DMS79 (cell line): ENCODE measurements at places on chromosomes 3 and 15.
A peak's percentile ranks its signal among the peaks of the same experiment; 100 is the strongest.

GRCh38 chr3:129558772-129559564 is 16.0 kb downstream of the H1-8 start:
- no peak for DNase-seq

GRCh38 chr15:60574801-60575631 is 96.1 kb upstream of the ICE2 start:
- DNase-seq = no peak

DNA sequence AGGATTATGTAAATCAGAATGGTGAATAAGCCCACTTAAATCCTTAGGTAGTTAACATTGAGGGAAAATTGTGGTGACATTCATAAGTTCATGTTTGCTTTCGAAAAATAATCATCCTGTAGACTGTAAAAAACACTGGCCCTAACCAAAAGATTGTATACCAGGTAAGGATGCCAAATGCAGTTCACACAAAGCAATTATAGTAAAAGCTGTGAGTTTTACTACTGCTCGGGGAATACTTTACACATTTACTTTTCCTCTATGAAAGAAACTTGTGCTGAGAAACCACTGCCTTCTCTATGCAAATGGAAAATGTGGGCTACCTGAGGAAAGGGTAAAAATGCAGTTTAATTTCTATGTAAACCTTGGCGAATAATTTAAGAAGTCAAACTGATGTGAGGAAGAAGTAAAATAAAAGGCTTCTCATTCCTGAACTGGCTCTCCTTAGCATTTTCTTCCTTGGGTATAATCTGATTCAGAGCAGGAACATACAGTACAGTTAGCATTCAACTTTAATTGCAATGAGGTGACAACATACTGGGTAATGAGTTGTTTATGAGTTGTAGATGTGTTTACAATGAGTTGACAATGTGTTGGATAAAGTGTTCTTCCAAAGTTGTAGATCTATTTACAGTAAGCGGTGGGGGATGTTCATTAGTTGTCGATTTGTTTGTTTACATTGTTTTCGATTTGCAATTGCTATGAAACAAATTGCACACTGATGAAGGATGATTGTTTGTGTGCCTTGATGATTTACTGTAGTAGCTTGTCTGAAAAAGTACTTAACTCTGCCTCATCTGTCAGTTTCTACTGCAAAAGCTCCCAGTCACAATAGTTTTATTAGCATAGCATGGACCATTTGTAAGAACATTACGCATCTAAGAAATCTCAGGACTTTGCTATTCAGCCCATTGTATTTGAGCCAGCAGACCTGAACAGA is 453.0 kb upstream of the DPH6 start:
- no peak for DNase-seq

GRCh38 chr15:101637516-101637915 is 14.7 kb downstream of the TM2D3 start:
- DNase-seq = no peak

DNA sequence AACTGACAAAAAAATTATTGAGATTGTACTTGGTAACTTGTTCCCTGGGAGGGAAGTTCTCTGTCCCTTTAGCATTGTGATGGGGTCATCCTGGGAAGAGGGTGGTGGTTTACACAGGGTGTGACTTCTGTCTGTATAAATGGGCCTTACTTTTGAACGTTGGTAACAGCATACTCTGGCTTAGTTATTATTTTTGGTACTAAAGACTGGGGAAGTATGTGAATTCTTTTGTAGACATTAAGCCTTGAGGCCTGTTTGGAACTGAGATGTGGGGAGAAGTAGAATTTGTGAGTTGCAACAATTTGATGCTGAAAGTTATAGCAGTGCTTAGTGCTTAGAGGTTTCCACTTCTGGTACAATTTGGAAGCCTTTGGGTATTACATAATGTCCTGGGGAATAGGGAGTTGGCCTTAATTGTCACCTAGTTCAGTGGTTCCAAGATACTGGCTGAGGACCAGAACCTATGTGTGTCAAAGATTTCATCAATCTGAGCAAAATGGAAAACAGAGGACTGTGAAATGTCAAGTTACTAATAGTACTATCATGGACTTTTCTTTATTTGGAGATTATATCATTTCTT is 15.9 kb downstream of the TLNRD1 start:
- DNase-seq = no peak

GRCh38 chr3:53259427-53260259 is 3.8 kb upstream of the TKT start:
- no peak for DNase-seq

GRCh38 chr3:179268400-179269051 is 17.6 kb upstream of the KCNMB3 start:
- no peak for DNase-seq

- no peak for DNase-seq
Measured at GRCh38 chr3:1183320-1184048, 90.7 kb downstream of the CNTN6 start.

DNA sequence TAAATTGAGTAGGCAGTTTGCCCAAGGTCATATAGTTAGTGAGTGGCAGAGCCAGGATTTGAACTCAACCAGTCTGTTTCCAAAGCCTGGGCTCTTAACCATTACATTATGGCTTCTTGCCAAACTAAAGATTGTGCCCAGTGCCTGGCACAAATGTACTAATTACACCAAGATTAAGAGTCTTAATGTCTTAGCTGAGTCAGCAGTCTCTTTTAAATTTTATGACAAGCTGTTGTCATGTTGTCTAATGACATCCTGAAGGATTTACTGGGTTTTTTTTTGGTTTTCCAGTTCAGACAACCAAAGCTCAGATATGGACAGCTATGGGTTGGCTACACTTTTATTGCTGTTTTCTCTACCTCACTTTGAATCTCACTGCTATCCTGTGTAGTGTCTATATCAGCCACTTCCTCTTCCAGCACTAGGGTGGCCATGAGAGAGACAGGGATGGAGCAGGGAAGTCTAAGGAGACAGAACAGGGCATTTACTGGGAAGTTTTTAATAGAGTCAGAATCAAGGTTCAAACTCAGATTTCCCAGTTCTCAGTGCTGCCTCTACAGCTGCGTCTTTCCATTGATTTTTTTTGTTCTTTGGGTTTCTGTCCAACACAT is 10.5 kb downstream of the FBXL2 start:
- DNase-seq = no peak

GRCh38 chr15:90221246-90221900 is 12.4 kb downstream of the CIB1 start:
- DNase-seq = no peak

DNA sequence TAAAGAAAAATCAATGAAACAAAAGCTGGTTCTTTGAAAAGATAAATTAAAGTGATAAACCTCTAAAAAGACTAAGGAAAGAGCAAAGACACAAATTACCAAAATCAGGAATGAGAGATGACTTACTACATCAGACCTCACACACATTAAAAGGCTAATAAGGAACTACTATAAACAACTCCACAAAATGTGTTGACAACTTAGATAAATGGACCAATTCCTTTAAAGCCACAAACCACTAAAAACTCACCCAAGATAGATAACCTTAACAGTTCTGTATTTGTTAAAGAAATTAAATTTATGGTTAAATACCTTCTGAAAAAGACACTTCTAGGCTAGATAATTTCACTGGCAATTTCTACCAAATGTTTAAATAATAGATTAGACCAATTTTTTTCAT is 170.4 kb downstream of the SMAD6 start:
- no peak for DNase-seq

DNA sequence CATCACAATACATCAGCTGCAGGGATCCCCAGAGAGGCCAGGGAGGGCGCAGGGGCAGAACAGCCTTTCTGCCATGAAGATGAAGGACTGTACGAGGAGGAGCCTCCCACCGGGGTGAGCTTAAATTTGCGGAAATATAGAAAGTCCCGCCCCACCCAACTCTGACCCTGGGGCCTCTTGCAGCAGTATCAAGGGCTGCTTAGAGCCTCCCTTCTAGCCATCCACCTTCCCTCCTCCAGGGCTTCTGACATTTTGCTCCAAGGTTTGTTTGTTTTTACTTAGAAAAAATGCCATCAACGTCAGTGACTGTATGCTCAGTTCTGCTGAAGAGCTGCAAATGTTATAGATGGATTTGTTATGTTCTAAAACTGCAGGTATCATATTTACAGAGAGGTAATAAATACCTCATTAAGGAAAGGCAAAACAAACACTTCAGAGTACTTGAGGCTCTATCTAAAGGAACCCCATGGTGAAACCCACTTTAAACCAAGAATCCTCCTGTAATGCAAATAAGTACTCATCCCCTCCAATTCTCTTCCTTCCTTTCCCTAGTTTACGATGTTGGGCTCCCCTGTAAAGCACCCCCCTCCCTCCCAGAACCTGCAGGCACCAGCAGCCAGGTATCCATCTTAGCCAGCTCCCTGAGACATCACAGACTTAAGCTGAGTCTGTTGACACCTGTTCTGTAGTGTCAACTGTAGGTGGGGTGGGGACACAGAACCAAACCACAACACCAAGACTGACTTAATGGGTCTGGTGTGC is 30.5 kb downstream of the RFTN1 start:
- DNase-seq = peak; percentile 90

DNA sequence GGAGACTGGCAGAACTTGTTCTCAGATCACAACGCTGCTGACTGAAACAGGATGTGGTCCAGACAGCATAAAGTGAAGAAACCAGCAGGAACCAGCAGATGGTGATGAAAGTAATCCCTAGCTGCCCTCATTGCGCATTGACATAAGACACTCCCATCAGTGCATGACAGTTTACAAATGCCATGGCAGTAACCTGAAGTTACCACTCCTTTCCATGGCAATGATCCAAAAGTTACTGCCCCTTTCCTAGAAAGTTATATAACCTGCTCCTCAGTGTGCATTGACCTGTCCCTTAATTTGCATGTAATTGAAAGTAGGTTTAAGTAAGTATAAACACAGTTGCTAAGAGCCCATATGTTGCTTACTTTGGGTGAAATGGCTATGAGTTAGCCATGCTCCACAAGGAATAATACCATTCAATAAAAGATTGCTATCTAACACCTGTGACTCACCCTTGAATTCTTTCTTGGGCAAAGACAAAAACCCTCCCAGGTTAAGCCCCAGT is 149.1 kb upstream of the CD96 start:
- no peak for DNase-seq

DNA sequence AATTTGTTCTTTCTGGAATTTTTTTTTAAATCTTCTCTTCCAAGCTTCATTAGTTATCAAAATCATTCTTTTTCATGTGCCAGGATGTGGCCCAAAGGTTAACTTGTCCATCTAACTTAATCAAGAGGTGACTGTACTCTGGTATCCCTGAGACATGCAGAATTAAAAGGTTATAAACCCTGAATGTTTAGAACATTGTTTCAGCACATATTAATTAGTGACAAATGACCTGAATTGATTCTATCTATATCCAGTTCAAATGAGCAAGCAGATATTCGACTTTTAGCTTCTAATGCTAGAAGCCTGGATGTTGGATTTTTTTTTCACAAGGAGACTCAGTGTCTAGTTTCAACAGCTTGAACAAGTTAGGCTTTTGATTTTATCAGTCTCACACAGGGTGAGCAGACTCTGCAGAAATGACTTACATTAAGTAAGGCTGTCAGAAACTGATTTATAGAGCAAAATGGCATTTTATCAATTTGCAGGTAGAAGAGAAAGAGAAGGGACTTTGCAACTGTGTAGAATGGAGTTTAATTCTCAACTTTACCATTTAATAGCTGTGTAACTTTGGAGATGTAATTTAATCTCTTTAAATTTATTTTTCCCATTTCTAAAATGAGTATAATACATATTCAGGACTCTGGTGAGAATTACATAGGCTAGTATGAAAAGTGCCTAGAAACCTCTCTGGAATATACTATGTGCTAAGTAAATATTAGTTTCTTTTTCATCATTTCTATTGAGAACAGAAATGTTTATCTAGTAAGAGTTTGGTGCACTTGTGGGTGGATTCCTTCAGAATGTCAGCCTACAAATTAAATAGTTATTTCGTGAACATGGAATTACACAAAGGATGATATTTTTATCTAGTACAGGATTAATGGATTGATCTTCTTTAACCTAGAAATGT is 100.0 kb downstream of the ALCAM start:
- no peak for DNase-seq

DNA sequence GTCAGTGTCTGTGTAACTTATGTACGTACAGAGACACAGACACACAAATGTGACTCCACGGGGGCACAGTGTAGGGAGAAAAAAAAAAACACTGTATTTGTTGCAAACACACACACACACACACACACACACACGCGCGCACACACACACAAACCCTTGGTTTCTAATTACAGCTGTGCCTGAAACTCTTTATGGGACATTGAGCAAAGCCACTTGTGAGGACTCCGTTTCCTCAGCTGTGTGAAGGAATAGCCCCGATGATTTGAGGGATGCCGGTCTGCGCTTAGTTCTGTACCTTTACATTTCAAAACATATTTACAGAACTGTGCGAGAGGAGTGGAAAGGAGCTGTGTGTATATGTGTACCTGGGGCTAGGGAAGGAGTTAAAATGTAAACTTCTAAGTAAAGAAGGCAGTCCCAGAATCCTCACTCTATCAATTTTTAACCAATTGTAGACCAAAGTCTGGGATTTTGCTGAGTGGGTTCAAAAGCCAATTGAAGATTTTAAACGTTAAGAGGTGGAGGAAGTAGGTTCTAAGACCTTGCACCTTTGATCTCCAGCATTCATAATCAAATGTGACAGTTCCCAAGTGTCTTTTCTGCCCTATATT is 5.3 kb upstream of the BCL6 start:
- peak; percentile 78 for DNase-seq

GRCh38 chr3:34483311-34483887 is 685.0 kb downstream of the PDCD6IP start:
- DNase-seq = no peak

DNA sequence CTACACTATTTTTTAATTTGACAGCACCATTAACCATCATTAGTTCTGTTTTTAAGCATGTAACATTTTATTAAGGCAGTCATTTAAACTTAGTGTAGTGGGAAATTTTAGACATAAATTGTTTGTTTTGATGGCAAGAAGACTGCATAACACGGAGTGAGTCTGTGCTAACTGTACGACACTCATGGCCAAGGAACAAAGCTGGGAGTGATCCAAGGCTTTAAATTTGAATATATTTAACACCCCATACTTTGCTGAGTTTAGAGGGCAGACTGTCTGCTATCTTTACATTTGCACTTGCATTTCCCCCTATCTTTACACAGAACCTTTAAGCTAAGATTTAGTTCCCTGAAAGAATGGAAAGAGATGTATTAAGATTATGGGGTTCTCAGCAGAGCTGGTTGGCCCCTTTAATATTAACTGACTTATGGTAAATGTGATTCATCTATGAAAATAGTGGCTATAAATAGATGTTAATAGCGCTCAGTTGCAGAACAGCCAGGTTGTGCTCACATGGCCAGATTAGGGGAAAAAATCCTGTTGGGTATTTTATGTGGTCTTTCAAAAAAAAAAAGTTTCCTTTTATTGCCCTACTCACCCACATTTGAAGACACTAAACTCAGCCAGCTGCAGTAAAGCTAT is 120.7 kb downstream of the CMSS1 start:
- DNase-seq = no peak

DNA sequence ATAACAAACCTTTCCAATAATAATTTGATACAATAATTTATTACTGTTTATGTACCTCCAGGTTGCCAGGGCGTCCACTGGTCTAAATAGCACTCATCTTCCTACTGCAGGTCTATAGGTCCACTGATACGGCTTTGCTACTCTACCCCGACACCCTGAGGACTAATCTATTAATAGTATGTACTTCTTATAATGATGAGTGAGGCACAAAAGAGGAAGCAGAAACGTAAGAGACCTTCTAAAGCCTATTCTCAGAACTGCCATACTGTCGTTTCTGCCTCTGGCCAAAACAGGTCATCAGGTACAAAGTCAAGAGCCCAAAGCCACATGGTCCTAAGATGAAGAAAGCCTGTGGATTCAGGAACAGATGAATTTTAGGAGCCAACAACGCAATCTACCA is 163.2 kb upstream of the GRM7 start:
- no peak for DNase-seq

GRCh38 chr3:114974387-114974786 is 172.7 kb downstream of the ZBTB20 start:
- no peak for DNase-seq

- no peak for DNase-seq
Measured at GRCh38 chr15:34284937-34285336, 52.6 kb downstream of the SLC12A6 start.
